ENCODE measurements at places on chromosomes 11 and 22.

DNA sequence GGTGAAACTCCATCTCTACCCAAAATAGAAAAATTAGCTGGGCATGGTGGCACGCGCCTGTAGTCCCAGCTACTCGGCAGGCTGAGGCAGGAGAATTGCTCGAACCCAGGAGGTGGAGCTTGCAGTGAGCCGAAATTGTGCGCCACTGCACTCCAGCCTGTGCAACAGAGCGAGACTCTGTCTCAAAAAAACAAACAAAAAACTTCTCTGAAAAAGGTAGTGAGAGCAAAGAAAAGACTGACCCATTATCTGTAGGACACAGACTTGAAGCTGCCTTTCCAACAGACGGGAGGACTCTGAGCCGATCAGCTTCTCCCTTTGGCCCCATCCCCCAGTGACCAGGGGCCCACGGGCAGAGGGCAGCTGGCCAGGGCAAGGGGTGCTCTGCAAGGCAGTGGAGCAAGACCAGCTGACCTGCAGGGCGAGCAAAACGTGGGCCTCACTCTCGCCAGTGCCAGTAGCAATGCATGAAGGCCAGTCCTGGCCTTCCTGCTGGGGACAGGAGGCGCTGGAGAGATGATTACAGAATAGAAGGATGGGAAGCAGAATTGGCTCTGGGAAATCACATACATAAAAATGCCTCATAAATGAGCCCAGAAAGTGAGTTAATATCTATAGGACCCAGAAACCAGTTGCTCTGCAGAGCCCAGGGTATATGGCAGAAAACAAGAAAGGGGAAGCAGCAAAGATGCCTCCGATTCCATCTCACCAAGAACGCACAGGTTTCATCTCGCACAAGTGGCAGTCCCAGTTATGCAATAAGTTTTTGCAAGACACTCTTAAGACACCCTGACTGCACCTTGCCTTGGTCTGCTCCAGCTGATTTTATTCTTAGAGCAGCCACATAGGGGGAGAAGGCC, 2.8 kb downstream of the EHD1 start:
- no peak for DNase-seq

DNA sequence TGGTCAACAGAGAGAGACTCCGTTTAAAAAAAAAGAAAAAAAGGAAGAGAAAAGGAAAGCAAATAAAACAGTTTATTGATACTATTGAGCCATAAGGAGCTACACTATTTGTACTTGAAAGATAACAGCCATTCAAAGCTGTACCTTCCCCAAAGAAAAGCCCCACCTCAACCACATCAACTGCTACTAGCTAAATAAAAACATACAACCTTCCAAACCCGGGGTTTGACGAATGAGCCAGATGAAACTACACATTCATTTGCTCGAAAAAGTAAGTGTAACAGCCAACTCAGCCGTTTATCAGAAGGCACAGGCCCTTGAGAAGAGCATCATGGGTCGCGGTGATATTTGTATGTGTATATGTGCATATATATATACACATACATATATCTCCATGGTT, 78.4 kb downstream of the SIK3 start:
- no peak for DNase-seq

GRCh38 chr11:101555366-101555765, 28.4 kb downstream of the TRPC6 start:
- no peak for DNase-seq

- no peak for DNase-seq
Observed at GRCh38 chr11:2805388-2806056, 80.1 kb downstream of the CDKN1C start.

DNA sequence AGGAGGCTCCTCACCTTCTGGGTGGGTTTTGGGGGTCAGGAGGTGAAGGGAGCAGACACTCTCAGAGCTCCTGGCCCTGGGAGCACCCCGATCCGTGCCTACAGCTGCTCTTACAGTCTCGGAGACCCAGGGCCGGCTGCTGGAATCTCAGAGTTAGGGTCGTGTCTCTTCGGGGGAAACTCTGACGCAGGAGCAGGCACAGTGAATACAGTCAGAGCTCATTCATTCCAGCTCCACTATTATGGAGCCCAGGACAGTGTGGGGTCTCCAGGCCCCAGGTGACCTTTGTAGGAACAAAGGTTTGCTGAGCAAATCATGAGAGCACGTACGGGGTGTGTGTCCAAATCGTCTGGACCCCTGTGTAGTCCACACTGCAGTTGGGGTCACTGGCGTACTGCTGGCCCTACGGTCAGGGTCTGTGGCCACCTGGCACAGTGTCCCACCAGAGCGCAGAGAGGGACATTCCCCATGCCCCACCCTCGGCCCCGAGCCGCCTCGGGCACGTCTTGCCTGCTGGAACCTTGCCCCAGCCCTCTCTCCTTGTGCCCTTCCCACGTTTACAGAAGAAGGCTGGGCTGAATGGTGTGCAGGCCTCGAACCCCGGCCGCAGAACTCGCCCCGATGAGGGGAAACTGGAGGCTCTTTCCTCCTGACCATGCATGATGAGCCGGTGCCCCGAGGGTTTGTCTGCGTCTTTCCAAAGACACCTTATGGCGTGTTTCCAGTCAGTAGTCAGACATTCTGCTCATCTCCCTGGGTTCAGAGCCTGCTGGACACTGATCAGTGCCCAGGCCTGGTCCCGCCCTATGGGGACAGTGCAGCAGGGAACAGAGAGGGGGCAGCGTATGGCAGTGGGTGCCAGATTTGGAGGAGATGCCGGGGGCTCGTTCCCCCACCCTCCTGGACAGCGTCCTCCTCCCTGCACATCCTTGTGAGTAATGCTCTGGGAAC, 1166.6 kb downstream of the BRD1 start:
- DNase-seq: no peak

GRCh38 chr22:25448435-25449051, 115.9 kb upstream of the GRK3 start:
- no peak for DNase-seq

- DNase-seq: no peak
Observed at GRCh38 chr11:45755281-45755859, 49.6 kb upstream of the SLC35C1 start.

DNA sequence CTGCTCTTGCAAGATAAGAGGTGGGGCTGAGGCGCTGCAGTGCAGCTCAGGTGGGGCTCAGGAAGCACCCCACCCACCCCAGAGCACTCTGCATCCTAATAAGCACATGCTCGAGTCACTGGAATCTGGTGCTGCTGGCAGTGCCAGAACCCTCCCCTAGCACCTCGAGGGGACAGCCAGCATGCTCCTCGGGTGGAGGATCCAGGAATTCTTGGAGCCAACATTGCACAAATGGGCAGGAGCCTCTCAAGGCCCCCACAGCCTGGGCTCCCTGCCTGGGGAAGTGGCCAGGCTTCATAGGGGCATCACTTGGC, 27.5 kb upstream of the CABP7 start:
- no peak for DNase-seq

DNA sequence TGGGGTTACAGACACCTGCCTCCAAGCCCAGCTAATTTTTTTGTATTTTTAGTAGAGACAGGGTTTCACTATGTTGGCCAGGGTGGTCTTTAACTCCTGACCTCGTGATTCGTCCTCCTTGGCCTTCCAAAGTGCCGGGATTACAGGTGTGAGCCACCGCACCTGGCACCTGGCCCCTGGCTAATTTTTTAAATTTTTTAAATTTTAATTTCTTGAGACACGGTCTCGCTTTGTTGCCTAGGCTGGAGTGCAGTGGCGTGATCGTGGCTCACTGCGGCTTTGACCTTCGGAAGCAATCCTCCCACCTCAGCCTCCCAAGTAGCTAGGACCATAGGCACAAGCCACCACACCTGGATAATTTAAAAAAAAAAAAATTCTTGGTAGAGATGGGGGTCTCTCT, 14.6 kb downstream of the PPP6R2 start:
- no peak for DNase-seq

DNA sequence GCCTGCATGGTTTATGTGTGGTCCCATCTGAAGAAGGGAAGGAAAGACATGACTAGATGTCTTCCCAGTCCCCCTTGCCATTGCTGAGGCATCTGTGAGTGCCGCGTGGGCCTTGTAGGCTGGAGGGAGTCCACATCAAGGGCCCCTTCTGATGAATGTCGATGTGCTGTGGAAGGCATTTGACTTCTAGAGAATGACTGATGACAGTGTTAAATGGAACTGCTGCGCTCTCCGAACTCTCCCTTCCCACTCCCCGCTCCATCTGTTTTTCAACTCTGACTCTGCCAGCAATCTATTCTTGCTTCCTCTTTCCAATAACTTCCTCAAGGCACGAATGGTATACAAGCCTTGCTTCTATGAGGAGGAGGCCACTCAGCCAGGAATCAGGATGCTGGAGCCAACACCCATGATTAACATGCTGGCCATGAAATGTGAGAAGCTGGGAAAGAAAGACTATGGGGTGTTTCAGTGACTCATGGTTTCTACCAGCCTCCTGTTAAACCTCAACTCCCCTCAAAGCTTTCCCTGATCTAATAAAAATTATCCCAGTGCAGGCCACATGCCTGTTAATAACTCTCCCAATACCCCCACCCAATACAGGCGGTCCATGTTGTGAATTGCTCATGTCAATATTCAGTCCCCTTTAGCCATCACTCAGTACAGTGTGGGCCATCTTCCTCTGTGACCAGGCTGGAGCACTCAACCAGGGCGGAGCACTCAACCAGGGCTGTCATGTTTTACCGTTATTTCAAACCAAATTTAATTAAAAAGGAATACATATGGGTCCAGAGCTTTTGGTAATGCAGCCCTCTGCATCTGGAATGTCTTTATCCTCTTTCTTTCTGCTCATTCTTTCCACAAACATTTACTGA, 46.4 kb upstream of the TBCEL start:
- no peak for DNase-seq

DNA sequence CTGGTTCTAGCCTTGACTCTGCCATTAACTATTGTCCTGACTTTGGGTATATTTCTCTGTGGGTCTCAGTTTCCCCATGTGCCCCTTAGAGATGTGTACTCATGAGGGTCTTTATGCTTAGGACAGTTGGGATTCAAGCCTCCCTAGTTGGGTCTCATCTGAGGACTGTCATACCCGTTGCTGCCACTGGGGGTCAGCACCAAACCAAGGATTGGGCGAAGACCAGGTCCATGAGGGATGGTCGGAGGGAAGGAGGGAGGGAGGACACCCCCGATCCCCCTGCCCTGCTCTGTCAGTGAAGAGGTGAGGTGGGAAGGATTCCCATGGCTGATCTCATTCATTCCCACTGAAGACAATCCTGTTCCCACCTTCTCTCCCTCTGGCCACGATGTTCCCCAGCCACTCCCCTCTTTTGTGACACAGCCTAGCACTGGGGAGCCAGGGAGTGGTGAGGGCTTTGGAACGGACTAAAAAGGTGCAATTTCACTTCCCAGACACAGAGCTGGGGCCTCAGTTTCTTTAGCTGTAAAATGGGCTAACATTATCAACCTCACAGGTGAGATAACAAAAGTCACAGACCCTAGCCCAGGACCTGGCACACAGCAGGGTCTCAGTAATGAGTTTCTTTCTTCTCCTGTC, 12.4 kb upstream of the KLHL35 start:
- DNase-seq: peak; percentile 72

GRCh38 chr11:78514922-78515502, 59.7 kb downstream of the NARS2 start:
- no peak for DNase-seq

GRCh38 chr11:6618117-6619003, 862 bp downstream of the TPP1 start:
- DNase-seq: peak; percentile 35

- DNase-seq: no peak
Observed at GRCh38 chr11:56950510-56950909, 38.2 kb upstream of the OR5AK2 start.

DNA sequence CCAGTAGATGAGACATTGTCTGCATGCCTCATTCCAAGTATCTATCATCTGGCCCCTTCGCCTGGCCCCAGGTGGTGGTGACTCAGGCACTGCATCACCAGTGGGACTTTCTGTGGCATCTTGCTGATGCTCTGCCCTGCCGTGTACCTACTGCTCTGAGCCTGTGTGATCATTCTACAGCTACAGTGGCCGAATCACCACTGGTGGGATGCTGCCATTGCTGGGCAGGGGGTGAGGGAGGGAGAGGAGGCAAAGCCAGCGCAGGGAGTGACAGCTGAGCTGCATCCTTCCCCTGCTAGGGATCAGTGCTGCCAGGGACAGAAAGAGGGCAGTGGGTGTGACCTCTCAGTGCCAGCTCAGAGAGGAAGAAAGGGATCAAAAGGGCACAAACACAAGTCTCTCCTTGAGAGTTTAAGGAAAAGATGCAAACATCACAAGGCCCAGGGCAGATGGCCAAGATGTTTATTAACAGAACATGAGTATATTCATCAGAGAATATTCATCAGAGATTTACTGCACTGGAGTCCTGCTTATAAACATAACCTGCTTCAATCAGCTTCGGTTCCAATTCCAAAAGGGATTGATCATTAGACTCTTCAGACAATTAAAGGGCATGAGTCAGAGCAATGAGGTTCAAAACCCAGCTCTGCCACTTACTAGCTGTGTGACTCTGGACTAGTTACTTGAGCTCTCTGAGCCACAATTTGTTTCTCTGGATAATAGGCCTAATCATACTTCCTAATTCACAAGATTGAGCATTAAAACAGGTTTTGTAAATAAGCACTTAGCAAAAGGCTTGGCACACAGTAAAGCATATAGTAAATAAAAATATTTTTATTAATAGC, 109.8 kb downstream of the NAT10 start:
- peak; percentile 75 for DNase-seq

DNA sequence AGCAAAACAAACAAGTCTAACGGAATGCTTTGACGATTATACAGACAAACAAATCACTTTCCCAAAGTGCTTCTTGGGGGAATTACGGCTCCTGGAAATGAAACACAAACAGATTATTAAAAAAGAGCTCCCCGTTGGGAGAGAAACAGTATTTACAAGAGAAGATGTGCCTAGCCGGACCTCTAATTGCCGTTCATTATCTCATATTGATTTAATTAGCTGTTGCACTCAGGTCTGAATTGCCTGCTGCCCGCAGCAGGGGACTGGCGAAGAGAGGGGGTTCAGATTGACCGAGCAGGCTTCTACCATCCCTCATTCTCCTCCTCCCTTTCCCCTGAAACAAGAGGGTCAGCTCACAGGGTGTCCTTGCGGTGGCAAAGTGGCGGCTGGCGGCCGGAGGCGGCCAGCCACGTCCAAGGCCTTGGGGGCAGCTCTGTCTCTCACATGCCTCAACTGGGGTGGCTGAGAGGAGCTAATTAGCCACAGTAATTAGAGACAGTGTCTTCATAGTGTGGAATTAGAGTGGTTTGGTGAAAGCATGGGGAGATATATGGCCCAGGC, 295.1 kb downstream of the MIAT start:
- DNase-seq: no peak

DNA sequence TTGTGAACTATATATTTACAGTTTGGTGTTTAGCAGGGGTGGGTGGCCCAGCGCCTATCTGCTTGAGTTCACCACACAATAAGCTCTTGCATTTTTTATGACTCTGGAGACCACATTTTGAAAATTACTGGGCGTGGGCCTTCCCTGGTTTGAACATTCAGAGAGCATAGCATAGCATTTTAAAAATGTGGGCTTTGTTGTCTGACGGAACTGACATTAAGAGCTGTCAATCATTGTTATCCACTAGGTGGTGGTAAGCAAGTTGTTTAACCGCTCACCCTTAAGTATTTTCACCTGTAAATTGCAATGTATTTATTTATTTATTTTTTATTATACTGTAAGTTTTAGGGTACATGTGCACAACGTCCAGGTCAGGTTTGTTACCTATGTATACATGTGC, 1.0 kb downstream of the NLRP14 start:
- no peak for DNase-seq

GRCh38 chr11:72682858-72683243, 8.6 kb upstream of the PDE2A start:
- DNase-seq: no peak

Measured in stimulated activated CD4-positive, alpha-beta T cell treated with anti-CD3 and anti-CD28 coated beads, Interleukin-12 subunit alpha, Interleukin-12 subunit beta, amount 100 ng/mL, for 24 hours (primary cell).